Activated CD4-positive, CD25-positive, alpha-beta regulatory T cell treated with anti-CD3 and anti-CD28 coated beads, Interleukin-2, amount 50 U/mL, for 24 hours (primary cell): ENCODE measurements at places on chromosomes 6 and 20.

- peak; percentile 67 for ATAC-seq
These were observed 37.0 kb downstream of the RANBP9 start for GRCh38 chr6:13674533-13675190.

DNA sequence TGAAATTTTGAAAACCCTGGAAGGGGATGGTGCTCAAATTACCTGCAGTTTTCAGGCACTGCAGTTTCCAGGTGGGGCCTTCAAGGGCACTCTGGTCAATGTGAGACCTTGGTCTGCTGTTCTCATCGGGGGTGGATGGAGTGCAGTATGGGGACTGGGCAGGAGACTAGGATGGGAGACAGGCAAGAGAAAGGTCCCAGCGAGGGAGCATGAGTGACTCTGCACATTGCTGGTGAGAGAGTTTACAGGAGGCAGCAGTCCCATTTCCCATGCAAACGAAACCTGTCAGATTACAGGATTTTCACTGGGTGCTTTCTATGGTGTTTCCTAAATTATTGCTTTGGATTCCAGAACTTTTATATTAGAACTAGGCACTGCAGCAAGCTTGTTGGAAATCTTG, 73.5 kb upstream of the DTNBP1 start:
- no peak for ATAC-seq

DNA sequence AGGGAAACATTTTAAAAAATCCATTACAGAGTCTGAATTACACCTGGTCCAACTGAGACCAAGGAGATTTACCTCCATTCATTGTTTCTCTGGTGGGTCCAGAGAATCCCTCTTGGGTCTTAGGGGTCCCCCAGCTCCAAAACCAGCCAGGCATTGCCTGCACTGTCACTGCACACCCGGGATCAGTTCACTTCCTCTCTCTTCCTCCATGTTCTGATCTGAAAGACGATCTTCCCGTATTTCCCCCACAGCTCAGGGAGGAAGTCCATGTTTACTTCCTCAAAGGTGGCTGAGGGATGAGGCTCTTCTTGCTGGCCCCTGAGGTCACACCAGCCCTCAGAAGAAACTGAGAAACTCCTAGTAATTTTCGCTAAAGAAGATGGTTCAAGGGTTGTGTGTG, 159.7 kb downstream of the BMP7 start:
- no peak for ATAC-seq

GRCh38 chr6:159608961-159609651, 83.9 kb downstream of the SOD2 start:
- ATAC-seq = no peak

DNA sequence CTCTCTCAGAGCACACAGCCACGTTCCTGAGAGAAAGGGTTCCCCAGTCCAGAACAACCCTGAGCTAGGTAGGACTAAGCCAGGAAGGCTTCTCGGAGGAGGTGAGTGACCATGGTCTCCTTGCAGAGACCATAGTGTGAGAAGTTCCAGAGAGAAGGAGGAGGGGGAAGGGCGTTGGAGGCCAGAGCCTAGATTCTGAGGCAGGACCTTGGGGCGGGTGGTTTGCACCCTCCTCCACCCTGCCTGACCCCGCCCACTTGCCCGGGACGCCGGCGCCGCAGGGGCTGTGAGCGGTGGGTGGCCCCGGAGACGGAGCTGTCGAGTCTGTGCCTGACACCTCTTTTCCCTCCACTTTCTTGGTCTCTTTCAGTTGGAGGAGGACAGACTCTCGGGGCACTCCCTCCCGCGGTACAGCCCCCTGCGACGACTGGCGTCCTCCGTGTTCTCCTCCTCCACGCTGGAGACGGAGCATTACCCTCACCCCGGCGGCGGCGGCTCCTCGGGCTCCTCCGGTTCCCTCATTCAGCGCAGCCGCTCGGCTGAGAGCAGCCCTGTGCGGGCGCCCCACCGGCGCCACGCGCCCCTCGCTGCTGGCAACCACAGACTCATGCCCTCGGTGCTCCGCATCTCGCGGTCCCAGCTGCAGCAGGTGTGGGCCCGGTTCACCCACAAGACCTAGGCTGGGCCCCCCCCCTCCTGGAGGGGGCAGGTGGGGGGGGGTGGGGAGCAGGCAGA, 26.2 kb downstream of the TTBK1 start:
- peak; percentile 54 for ATAC-seq

GRCh38 chr6:137282254-137282653, 63.1 kb upstream of the IFNGR1 start:
- no peak for ATAC-seq

DNA sequence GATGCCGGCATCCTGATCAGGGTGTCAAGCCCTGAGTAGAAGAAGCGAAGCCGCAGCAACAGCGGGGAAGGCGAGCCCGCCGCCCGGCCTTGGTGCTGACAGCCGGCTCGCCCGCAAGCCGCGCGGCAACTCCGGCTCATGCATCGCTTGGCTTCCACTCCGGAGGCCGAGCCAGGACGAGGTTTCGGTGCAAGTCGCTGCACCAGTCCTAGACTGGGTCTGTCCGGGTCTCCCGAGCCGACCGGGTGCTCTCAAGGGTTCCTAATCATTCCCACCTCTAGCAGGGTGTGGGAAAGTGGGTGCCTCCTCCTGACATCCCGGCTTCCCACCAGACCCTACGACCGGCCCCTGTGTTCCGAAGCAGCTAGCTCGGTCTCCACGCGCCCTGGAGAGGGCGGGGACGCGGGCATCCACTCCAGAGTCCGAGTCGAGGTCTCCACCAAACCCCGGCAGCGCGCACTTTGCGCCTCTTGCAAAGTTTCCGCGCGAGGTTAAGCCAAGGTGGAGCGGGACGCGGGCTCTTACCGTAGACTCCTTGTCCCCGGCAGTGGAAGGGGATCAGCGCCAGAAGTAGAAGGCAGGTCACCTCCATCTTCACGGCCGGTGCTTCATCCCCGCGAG, 1.4 kb downstream of the MDGA1 start:
- no peak for ATAC-seq

DNA sequence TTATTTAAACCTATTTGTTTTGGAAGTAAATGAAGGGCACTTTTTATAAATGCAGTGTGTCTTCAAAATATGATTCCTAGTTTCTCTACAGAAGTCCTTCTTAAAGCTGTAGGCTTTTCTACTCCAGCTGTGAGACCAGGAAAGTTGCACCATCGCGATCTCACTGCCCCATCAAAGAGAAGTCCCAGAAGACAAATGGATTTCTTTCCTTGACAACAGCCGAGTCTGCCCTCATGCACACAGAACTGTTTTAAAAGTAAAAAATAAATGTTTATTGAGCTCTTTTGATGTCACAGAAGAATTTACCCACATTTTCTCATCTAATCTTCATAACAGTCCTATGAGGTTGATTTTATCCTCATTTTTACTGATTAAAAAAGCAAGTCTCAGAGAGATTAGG, 324.4 kb upstream of the NT5E start:
- no peak for ATAC-seq

GRCh38 chr6:143948208-143948607, 59.9 kb downstream of the PLAGL1 start:
- ATAC-seq = no peak

GRCh38 chr20:23399568-23400241, 21.6 kb downstream of the NAPB start:
- ATAC-seq = peak; percentile 94

DNA sequence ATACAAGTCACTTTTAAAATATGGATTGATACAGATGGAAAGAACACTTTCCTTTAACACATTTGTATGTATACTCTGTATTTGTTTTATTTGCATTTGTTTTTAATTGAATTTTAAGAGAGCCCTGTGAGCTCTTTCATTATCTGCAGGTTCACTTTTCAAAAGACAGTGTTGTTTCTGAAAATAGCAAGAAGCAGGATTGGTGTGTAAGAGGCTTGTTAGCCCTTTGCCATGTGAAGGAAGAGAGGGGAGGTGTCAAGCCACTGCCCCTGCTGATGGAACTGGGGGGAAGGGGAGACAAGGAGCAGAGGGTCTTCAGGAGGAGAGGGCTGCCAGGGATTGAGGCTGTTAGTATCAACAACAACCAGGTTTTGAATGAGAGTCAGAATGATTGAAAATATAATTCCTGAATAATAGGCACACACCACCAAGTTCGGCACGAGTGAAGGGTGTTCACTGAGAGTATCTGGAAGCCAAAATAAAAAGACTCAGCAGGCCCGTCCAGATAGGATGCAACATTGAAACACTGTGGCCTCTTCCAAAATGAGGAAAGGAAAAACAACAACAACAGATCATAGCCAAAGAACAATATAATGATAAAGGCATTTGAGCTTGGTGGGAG, 12.6 kb upstream of the PBOV1 start:
- ATAC-seq = no peak

DNA sequence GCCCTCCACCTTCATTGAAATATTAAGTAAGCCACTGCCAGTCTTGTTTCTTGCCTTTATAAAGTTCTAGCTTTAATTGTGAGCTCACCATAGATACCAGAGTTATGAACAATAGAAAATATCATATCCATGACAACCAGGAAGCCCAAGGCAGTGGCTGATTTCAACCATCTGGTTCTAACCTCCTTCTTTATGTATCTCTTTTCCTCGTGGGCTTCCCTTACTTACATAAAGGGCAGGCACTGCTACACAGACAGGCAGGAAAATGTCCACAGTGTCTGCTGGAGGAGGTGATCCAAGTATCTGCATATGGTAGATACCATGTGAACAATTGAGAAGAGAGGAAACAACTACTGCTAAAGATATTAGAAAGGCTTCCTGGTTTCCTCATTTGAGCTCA, 65.2 kb upstream of the PRND start:
- ATAC-seq = no peak

- peak; percentile 96 for ATAC-seq
These were observed at the start of gene ZSCAN23 for GRCh38 chr6:28443112-28443773. TSS of gene ZSCAN23 (minus strand) at chr6:28443491. CDS start at chr6:28436266, 7,225 bp downstream.

- no peak for ATAC-seq
These were observed 120.1 kb downstream of the IRF4 start for GRCh38 chr6:511488-512137.

DNA sequence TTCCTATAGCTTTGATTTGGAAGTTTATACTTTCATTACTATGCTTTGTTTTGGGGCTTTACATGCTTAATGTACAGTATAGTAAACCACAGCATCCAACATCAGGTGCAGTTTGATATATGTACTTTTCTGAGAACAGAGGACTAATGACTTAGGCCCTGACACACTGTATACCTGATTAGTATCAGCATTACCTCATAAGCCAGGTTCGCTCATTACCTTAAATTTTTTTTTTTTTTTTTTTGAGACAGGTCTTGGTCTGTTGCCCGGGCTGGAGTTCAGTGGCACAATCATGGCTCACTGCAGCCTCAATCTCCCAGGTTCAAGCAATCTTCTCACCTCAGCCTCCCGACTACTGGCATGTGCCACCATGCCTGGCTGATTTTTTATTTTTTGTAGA, 28.4 kb downstream of the CD109 start:
- ATAC-seq = no peak

GRCh38 chr20:10731190-10731965, 57.6 kb upstream of the JAG1 start:
- no peak for ATAC-seq

- ATAC-seq = no peak
These were observed 22.7 kb upstream of the MCM3 start for GRCh38 chr6:52306972-52307870.

- no peak for ATAC-seq
These were observed 74.7 kb upstream of the TMEM170B start for GRCh38 chr6:11462742-11463397.

DNA sequence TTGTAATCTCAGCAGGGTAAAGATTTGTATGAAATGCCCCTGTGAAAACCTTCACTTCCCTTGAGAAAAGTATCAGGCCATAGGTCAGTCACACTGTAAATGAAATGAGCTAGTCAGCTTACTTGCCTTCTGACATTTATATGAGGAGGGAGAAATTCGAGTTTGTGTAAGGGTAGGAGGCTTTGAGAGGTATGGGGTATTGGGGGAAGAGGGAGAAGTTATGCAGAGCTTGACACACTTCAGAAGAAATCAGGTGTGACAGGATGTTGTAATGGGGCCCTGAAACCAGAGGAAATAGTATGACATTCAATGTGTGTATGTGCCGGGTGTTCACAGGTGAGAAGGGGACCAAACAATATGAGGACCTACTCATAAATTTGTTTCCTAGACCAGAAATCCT, 64.2 kb upstream of the CCN6 start:
- peak; percentile 67 for ATAC-seq

DNA sequence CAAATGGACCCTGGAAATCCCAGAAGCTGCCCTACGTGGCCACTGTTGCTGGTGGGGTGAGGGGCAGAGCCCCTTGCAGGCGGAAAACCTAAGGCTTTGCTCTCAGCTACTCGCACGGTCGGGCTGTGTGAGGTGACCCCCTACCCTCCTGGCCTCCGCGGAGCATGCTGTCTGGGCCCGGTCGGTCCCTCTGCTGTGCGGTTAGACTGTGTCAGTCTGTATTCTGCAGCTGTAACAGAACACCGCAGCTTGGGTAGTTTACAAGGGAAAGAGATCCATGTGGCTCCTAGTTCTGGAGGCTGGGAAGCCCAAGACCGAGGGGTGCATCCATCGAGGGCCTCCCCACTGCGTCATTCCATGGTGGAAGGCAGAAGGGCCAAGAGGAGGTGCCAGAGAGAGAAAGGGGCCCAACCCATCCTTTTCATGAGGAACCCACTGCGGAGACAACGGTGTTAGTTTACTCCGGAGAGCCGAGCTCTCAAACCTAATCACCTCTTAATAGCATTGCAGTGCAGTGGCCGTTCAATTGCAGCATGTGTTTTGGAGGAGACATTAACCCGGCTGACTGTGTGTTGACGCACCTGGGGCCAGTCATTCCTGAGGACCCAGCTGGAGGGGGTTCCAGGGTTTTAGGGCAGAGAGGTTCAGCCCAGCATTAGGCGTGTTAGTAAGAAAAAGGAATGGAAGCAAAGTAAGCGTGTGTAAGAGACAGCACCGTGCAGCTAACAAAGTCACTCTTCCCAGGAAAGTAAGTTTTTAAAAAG, 18.3 kb downstream of the COL9A3 start:
- no peak for ATAC-seq

GRCh38 chr6:99349171-99350141, at the start of gene FAXC:
TSS of gene FAXC (minus strand) at chr6:99349674. CDS start at chr6:99349372, 302 bp downstream.
- no peak for ATAC-seq

- peak; percentile 41 for ATAC-seq
These were observed 96.1 kb upstream of the RIN2 start for GRCh38 chr20:19661717-19662636.
